ENCODE measurements at places on chromosomes 1 and 21. TPM values are rescaled to one million over a fixed set of nuclear protein-coding genes. Genes with fewer than 3 reads are reported as not detected.

The FAM163A gene
- not detected for total RNA-seq

The OPRD1 gene
- total RNA-seq, result 0.79 TPM

The VASH2 gene
- 10.0 TPM for total RNA-seq

The OPTC gene
- not detected for total RNA-seq

The TSPEAR gene
- not detected for total RNA-seq

The SELE gene
- not detected for total RNA-seq

The ZFP69 gene
- total RNA-seq, result 1.4 TPM

The RAB42 gene
- total RNA-seq, result 2.1 TPM

The CLCA4 gene
- total RNA-seq, result not detected

The ENO1 gene
- total RNA-seq, result 1,692 TPM

The PLA2G4A gene
- total RNA-seq, result 1.9 TPM

The TGFBR3 gene
- 2.5 TPM for total RNA-seq

The GPR25 gene
- not detected for total RNA-seq

The KCNE2 gene
- 0.27 TPM for total RNA-seq

The OR2T33 gene
- not detected for total RNA-seq

The AUNIP gene
- total RNA-seq, result 2.1 TPM

The PRKCZ gene
- 28.6 TPM for total RNA-seq

The RASSF5 gene
- total RNA-seq, result 0.43 TPM

The B3GALT5 gene
- 2.5 TPM for total RNA-seq

The CDC42BPA gene
- total RNA-seq, result 31.2 TPM

The SPRR1B gene
- 0.39 TPM for total RNA-seq

The FMN2 gene
- total RNA-seq, result 2.4 TPM

The FCMR gene
- 0.73 TPM for total RNA-seq

The PANK4 gene
- total RNA-seq, result 26.3 TPM

The CFAP74 gene
- total RNA-seq, result not detected

The RNU1-4 gene
- 1,553 TPM for total RNA-seq

The TXNIP gene
- 157 TPM for total RNA-seq

The BSND gene
- not detected for total RNA-seq

The KIF26B gene
- 6.8 TPM for total RNA-seq

The MYOG gene
- total RNA-seq, result not detected

The ECM1 gene
- total RNA-seq, result 26.0 TPM

The SH3BGR gene
- total RNA-seq, result 8.1 TPM

The HIVEP3 gene
- 9.4 TPM for total RNA-seq

The EDARADD gene
- total RNA-seq, result 2.2 TPM

The CASQ2 gene
- 0.11 TPM for total RNA-seq

The NPHS2 gene
- total RNA-seq, result not detected

Data from astrocyte (in vitro differentiated cells and primary cell).